ENCODE measurements at places on chromosomes 6 and 20.

GRCh38 chr20:40868551-40869217 is 159.9 kb upstream of the TOP1 start:
- no peak for DNase-seq

DNA sequence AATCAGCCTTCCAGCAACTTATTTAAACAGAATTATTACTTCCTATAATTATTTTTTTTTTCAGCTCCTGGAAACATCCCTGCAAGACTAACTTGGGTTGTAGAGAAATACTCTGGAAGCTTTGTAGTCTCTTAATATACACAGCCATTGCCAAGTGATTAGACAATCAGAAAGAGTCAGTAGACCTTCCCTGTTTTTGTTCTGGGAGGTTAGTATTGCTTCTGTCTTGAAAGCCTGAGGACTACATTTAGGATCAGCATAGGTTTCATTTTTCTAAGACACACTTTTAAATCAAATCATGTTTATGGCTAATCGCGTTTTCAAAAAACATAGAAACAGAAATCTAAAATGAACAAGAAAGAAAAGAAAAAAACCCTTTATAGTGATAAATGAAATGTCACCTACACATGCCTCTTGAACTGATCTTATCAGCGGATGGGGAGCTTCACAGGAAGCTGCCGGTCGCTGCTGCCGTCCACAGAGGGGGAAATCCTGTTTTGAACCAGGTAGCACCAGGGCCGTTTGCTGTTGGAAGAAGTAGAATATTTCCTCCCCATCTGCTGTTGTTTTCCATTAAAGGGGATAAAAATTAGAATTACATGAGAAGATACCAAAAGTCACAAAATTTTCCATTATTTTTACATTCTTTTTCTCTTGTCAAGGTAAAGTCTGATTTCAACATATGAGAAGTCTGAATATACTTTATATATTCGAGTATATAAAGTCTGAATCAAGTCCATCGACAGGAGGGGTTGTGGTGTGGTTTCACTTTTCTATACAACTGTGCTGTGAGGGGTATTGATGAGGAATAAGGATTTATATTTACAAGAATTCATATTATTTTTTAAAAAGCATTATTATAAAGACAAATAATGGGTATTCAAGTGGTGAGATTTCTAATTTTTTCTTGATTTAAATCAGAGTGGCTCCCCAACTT is 94.6 kb downstream of the ARMC2 start:
- no peak for DNase-seq

GRCh38 chr6:41813469-41813868 is 26.0 kb downstream of the TOMM6 start:
- DNase-seq: no peak

DNA sequence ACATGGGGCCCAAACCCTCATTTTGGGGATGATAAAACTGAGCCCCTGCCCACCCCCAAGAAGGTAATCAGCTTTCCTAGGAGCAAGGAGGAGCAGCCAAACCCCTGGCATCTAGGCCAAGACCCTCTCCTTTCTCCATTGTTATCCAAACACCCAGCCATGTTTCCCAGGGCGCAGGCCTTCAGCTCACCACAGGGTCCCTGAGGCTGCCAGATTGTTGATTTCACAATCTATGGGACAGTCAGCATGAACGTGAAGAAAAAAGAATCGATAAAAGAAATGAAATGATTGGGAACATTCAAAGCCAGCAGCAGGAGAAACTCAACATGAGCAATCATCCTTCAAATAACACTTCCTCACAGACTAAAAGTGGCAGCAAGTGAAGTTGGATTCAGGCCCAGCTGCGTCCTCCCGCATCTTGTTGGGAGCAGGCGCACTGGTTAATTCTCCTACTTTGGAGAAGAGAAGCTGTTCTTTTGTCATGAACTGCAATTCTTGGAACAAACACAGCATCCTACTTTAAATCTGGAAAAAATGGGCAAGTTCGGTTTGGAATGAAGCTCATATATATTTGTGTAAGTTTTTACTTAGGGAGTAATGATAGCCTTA is 241.8 kb upstream of the PRDM1 start:
- no peak for DNase-seq

DNA sequence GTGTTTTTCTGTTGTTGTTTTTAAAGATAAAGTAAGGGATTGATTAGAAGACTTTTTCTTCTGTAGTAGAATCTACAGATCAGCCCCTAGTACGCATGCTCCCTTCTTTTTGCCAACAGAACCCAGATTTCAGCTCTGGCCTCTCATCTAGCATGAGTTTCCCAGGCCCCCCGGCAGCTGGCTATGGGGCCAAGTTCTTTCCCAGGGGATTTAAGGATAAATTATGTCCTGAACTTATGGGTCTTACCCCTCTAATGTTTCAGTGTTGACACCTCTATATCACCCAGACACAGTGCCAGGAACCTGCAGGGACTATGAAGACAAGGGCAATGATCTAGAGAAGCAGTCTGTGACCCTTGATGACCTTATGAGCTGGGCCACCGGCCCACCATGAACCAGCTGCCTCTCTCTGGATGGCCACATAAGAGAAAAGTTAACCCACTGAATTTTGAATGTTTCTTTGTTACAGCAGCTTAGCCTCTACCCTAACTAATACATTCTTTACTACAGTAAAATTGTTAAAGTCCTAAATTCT is 150.5 kb downstream of the UNC5CL start:
- no peak for DNase-seq

DNA sequence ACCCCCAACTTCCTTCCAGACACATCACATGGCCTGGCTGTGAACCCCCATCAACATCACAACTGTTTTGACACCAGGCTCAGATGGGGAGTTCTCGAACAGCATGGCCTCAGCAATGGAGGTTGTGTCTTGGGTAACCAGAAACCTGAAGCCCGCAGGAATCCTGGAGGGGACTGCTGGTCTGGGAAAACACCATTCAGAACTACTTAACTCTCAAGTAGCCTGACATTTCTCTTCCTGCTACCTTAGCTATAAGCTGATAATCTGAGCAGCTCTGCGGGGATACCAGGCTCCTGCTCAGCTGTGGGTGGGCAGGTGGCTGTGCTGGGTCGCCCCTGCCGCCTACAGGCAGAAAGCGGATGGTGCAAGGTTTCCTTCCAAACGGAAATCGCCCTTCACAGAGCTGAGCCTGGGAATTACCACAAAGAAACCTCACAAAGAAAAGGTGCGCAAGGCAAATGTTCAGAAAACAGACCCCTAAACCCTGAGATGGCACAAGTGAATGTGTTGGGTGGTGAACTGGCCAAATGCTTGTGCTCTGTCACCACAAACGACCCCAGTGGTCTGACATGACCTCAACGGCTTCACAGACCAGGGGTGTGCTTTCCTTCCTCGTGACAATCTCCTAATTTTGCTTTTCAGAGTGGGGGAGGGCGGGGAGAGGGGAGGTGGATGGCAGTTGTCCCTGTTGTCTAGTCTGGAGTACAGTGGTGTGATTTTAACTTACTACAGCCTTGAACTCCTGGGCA is 29.5 kb downstream of the SNX5 start:
- peak; percentile 78 for DNase-seq

GRCh38 chr6:139442188-139442671 is 67.8 kb upstream of the CITED2 start:
- no peak for DNase-seq

DNA sequence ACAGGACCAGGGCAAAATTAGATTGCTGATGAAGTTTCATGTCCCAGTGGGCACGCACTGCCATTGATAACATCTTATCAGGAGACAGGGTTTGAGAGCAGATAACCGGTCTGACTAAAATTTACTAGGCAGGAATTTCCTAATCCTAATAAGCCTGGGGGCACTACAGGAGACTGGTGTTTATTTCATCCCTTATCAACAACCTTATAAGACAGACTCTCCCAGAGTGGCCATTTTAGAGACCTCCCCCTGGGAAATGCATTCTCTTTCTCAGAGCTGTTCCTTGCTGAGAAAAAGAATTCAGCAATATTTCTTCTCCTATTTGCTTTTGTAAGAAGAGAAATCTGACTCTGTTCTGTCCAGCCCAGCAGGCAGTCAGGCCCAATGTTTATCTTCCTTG is 423.4 kb upstream of the IMPG1 start:
- DNase-seq: no peak

DNA sequence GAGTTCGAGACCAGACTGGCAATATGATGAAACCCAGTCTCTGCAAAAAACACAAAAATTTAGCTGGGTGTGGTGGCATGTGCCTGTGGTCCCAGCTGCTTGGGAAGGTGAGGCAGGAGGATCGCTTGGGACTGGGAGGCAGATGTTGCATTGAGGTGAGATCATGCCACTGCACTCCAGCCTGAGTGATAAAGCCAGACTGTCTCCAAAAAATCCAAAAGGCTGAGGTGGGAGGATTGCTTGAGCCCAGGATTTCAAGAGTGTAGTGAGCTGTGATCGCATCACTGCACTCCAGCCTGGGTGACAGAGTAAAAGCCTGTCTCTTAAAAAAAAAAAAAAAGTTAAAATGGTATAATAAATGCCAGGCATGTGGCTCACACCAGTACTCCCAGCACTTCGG is 1.3 kb upstream of the PTCRA start:
- no peak for DNase-seq

DNA sequence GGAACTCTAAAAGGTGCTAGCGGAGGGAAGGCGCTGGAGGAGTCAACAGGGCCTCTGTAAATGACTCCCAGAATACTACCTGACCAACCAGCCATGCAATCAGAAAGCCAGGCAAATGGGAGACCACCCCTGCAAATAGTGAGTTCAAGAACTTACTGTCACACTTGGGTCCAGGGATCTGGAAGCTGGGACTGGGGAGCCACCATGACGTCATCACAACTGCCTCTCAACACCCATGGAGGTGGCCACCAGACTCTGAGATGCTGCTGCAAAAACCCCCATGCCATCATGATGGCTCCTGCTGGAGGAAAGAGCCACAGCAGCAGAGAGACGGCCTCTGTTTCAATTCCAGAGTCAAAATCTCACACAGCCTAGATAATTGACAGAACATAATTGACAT is 8.5 kb upstream of the PDYN start:
- DNase-seq: no peak

Measured in GM10248 (cell line).